ENCODE measurements at places on chromosomes 5 and 9.

- no peak for DNase-seq
Measured at GRCh38 chr9:69036309-69036708, 757 bp downstream of the FXN start.

- DNase-seq, result no peak
Measured at GRCh38 chr5:157347301-157348048, 81.6 kb downstream of the CYFIP2 start.

GRCh38 chr9:23322392-23322791 lies 503.6 kb downstream of the ELAVL2 start:
- no peak for DNase-seq

DNA sequence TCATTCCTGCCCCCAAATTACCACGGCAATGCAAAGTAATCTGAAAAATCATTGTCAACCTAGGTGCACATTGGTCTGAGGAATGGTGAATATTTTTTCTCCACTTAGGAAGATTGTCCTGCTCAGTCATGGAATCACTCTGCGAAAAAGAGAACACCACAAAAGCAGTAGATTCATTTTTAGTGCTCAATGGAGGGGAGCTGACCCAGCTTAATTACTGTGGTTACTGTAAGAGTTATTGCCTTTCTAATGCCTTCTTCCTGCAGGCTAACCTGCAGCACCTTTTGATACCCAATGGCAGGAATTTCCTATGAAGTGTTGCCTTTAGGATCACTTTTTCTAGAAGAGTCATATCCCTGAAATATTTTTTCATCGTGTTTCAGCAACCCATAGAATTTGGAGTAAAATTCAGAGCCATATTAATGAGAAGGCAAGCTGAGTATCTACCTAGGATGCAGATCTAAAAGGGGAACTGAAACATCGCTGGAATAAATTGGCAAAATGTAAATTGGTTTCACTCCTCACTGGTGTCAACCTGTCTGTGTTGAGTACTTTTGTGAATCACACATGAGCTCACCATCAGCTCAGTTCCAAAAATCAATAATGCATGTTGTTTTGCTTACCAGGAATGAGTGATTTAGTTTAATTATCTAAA lies 464.5 kb downstream of the CSNK1G3 start:
- DNase-seq, result no peak

GRCh38 chr5:14983666-14984441 lies 112.3 kb upstream of the ANKH start:
- DNase-seq, result no peak

DNA sequence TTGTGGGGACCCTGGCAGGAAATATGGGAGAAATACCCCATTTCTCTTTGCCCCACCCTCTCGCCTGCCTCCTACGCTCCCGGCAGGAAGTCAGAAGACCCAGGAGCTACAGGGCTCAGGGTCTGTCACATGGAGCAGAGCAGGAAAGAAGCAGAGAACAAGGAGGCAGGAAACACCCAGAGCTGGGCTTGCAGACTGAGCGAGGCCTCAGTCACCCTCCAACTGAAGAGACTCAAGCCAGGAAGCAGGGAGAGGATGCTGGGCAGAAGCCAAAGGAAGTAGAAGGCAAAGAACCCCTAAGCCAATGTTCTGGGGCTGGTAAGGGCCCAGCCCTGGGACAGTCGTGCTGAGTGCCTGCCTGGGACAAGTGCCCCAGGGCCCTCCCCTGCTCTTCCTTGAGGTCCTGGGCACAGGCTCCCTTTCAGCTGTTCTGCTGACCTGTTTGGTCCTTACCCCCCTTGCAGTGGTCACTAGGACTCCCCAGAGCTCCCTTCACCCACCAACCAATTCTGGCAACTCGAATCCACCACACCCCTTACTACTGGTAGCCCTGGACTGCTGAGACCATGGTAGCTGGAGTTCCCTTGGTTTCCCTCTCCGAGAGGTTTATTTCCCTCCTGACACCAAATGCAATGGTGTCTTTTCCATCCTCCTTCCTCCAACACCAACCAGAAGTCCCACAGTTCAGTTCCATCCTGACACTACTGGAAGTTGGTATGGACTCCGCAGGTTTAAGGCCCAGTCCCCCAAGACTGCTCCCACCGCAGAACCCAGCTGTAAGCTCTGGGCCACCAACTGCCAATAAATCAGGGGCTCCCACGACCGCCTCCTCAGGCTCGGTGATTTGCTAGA lies 157.5 kb downstream of the COL23A1 start:
- no peak for DNase-seq

GRCh38 chr9:134632329-134632728 lies 9.3 kb upstream of the COL5A1 start:
- no peak for DNase-seq

DNA sequence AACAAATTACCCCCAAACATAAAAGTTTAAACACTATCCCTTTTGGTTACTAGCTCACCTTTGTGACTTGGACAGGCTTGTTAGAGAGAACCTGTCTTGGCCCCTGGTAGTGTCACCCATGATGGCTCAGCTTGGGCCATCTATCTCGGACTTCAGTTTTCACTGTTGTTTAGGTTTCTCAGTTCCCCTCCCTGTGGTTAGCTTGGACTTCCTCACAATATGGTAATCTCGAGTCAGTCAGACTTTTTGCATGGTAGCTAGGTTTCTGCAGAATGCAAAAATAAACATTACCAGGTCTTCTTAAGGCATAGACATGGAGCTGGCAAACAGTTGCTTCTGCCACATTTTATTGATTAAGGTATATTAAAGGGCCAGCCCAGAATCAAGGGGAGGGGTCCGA lies 324.3 kb upstream of the RORB start:
- no peak for DNase-seq

GRCh38 chr9:99231711-99232110 lies 9.6 kb downstream of the SEC61B start:
- DNase-seq, result no peak

DNA sequence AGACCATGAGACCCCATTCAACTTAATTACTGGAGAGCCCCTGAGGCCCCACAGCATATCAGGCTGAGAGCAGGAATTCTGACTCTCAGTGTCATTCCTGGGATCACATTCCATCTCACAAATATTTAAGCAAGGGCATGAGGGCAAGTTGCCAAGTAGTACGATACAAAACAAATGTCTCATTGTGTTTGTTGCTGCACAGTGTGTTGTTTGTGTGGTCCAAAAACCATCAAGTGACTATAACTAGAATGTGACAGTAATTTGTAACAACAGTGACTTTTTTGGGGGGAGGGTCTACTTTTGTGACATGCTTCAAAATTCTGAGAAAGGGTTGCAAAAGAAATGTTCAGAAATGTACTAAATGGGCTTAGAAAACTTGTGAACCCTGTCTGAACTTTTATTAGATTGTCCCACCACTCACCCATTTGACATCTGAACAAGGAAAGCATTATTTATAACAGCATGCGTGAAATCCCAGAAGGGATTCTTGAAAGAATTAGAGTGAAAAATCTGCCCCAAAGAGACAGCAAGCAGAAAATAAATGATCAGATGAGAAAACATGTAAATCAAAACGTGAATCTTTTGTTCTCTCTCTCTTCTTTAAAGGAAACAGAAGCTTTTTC lies 347.0 kb downstream of the NTRK2 start:
- DNase-seq, result no peak

DNA sequence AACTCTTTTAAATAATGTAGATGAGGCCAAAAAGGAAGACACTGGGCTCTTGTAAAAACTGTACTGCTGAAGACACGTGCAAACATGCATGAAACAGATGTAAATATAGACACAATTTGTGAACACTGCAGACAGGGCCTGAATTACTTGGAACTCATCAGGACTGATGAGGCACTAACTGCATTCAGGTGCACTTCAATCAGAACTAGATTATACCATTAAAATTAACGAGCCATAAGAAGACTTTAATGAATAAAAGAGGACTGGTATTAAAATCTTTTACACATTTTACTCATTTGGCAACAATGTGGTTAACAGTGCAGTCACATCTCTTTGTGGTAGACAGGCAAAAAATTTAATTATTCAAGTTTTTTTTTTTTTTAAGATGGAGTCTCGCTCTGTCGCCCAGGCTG lies 13.4 kb upstream of the ZCCHC9 start:
- no peak for DNase-seq

DNA sequence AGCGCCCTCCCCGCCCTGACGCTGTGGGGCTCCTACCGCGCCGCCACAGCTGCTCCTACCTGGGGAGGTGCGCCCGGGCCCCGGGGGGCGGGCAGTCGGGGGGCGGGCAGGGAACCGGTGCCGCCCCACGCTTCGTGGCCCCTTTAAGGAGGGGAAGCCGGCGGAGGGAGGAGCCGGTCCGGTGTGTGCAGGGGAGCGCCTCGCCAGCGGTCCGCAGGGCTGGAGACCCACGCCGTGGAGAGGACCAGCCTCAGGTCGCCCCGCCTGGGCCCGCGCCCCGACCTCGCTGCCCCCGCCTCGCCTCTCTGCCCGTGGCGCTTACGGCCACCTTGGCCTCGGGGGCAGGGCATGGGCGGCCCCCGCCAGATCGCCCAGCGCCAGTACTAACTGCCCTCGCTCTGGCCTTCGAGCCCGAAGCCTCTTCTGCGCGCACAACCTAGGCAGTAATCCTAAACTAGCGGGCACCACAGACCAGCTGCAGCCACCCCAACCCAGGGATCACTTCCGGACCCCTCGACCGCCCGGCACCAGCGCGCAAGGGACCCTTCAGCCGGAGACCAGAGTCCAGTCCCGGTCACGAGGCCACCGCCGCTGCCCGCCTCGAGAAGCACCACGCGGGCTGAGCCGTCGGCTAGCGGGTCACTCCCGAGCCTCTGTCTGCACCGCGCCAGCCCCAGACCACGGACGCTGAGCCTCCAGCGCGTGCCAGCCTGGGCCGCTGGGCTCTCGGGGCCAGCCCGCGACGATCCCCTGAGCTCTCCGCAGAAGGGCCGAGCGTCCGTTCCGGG lies at the start of gene FOXE1:
Gene FOXE1 (plus strand): TSS at position 171 of the 788 bp plus-strand sequence. CDS start 689 bp downstream, outside the sequence.
- no peak for DNase-seq

DNA sequence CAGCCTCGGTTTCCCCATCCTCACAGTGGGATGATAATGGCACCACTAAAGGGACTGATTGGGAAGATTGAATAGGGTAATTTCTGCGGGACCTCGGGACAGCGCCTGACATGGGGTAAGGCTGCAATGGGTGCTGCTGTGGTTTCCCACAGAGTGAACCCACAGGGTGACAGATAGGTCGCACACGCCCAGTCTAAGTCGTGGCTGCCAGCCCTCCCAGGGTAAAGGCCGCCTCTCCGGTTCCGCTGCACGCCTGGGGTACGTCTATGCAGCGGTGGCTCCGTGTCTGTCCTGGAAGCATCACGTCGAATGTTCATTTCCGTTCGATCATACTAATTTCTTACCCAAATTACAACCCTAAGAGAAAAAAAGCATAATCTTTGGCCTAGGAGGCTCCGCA lies 631 bp downstream of the CFAP77 start:
- no peak for DNase-seq

DNA sequence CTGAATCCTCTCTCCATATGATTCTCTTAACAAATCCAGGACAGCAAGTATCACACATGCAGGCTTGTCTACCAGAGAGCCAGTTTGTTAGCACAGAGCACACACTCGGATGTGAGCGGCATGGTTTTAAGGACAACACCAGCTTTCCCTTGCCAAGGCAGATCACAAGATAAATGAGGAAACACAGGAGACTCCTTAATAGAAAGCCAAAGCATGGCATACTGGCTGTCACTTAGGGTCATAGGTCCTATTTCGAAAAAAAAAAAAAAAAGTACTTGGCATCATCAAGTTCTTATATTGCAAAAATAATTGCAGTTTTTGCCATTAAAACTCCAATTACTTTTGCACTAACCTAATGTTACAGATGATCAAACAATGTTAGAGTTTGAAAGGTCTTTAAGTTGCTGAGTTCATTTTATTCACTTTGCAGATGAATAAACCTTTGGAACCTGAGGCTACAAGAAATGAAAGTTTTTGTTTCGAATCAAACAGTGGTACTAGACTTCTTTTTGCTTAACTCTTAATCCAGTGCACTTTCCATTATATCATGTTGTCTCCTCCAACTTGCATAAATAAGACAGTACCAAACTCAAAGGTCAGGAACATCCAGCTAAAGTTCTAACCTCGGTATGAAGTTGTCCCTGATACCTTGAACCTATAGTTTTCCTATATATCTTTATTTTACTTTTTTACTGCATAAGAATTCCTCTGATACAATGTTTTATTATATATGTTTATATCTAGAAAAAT lies 138.5 kb downstream of the MPDZ start:
- DNase-seq, result no peak

DNA sequence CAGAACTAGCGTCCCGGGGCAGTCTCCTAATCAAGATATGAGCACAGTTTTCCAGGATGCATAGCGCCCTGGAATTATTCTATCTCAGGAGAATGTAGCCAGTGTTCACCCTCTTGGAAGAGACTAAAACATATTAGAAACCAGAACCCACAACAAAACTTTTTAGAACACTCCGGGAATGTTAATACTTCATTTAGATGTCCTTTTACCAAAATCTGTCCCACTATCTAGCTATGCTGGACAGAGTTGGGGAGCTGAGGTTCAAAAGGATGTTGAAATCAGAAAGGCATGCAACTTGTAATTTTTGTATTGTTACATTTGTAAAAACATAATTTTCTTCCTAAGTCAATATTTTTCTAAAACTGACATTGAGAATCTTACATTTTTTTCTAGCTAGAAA lies 386.5 kb upstream of the RFX3 start:
- no peak for DNase-seq

DNA sequence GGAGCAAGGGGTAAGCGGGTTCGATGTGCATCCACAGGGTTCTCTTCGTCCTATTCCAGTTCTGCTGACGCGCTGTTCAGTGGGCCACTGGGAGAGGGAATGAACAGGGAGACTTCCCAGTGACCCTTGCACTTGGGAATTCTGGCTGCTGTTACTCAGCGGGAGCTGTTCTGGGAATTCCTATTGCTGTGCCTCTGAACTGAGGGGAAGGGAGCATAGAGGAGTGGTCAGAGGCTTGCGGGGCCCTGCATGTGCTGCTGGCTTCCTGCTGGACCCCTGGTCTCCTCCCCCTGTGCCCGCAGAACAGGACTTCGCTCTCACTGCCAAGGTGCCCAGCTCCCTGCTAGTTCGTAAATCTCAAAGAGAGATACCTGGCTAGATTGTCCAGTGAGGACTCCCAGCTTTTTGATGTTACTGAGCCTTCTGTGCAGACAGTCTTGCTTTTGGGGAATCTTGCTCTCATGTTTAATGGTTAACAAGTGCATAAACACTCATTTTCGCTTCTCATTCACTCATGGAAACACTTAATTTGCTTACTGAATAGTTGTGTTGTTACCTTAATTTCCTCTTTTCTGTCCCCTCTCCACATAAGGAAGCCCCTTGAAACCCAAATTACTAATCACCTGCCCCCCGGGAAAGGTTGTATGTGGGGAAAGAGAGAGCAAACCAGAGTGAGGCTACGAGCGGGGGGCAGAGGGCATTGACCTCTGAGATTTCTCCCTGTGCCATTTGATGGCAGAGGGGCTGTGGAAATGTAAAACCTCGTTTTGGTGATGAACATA lies 5.9 kb downstream of the TRIO start:
- DNase-seq, result no peak

DNA sequence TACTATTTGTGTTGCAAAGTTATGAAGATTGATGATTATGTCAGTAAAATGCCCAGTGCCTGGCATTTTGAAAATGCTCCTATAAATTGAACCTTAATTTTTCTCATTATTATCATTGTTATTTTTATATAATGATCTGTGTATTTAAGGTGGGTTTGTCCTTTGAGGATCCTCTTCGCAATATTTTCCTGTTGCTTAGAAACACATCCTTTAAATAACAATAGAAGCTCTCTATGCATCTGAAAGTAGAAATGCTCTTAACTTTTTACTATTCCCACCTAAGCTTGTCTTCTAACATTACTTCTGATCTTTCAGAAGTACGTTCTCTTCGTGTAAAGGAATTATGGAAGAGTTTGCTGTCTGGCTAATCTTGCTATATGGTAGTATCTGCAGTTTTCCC lies 214.7 kb upstream of the TLX3 start:
- no peak for DNase-seq

Measured in ecto neural progenitor cell (in vitro differentiated cells).